ENCODE measurements at places on chromosomes 7 and 10. TPM values are rescaled to one million over a fixed set of nuclear protein-coding genes. Genes with fewer than 3 reads are reported as not detected.

- peak; percentile 63 for DNase-seq
These were observed 21.8 kb downstream of the STN1 start for GRCh38 chr10:103896225-103896624.

GRCh38 chr7:30851651-30852307 is 59.9 kb upstream of the AQP1 start:
- DNase-seq, result no peak

The RTKN2 gene
- 0.51 TPM for total RNA-seq

The CDNF gene
- total RNA-seq, result 1.5 TPM

The NPSR1 gene
- not detected for total RNA-seq
